Ascending aorta (tissue), 2 donors: ENCODE measurements at places on chromosomes 7 and 10. TPM values are rescaled to one million over a fixed set of nuclear protein-coding genes. Genes with fewer than 3 reads are reported as not detected.

HOXA5 gene
- total RNA-seq, result 22.0 TPM

DNA sequence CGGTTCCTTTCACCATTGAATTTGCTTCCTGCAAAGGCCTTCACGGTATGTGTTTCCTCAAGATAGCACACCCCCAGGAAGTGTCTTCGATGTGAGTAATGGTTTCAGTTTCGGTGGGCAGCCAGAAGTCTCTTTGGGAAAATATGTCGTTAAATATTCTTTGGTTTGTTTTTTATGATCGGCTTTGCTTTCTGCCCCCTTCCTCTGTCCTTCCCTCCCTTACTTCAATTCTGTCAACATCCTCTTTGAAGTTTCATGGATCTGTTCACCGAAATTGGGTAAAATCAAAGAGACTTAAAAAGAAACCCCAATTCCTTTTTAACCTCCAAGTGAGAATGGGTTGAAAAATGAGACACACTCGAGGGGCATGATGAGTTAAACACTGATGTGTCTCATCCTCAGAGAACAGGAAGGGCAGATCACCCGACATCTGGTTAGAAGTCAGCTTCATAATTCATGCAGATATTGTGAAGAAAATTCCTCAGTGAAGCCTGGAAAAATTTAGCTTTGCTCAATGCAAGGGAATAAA, 170.8 kb upstream of the HABP2 start:
- no peak for DNase-seq

DNA sequence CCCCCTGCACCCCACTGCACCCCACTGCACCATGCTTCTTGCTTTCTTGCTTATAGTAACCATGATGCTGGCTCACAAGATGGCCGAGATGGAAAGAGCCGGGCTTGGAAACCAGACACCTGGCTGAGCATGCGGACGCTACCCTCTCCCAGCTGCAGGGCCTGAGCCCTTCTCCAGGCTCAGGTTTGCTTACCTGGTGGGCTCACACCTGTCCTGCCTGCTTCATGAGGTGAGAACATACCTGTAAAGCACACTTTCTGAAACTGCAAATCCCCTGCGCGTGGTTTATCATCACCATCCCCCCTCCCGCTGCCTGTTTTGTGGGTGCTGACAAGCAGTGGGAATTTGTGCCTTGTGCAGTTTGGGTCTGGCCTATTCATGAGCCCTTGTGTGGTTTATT, 302.7 kb downstream of the GLRX3 start:
- no peak for DNase-seq

DNA sequence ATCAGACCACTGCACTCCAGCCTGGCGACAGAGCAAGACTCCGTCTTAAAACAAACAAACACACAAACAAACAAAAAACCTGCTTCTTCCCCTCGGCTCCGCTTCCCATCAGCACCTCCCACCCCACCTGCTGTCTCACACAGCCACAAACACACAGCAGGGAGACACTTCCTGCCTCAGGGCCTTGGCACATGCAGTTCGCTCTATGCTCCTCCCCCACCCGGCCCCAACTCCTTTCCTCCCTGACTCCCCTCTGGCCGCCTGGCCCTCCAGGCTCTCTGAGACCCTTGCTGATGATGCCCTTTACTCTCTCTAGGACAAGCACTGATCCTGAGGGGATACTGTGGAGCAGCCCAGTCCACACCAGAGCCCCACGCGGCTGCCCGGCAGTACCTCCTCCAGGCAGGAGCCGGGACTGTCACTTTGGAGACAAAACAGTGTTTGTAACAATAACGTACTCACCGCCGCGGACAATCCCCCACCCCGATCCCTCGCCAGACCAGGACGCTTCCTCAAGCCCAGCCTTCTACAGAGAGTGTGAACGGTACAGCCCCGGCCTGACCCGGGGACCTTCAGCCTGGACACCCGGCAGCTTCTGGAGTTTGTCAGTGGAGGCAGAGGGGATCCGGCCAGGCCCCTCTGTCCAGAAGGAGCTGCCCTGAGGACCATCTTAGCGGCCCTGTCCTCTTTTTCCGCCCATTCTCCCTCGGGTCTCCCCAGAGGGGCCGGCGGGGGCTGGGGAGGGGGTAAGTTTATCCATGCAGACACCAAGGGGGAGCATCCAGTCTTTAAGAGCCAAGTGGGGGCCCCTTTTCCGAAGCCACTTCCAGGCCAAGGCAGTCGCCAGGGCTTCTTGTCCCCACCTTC, 50.0 kb upstream of the GTF2IRD1 start:
- no peak for DNase-seq

RARRES2 gene
- total RNA-seq, result 144 TPM

- DNase-seq, result no peak
Observed at GRCh38 chr10:11396311-11396955, 215.0 kb downstream of the USP6NL start.

SMKR1 gene
- not detected for total RNA-seq

GRCh38 chr10:10658172-10658785, 359.4 kb upstream of the CELF2 start:
- no peak for DNase-seq

SPDYE5 gene
- total RNA-seq, result not detected

- no peak for DNase-seq
Observed at GRCh38 chr10:4127518-4128315, 342.7 kb upstream of the KLF6 start.

GRCh38 chr10:88928254-88928653, 24.3 kb downstream of the ACTA2 start:
- no peak for DNase-seq

DNA sequence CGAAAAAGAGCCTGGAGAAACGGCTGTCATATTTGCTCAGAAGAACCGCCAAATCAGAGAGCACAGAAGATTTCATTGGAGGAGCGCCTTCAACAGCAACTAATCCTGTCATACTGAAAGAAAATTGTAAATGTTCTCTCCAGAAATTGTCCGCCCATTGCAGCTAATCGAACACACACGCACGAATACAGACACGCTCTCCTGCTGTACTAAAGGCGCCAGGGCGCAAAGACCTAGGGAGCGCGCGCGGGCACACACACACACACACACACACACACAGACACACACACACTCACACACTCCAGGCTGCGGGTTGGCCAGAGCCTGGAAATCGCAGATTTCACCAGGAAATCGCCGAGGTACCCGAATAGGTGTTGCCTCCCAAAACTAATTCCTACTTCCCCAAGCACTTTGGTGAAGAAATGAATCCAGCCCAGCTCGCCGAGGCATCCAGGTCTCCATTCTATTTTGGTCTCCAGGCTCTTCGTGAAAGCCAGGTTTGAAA, at the start of gene CHRM2:
Gene CHRM2 (plus strand): TSS at position 157 of the 505 bp plus-strand sequence. CDS start 146,214 bp downstream, outside the sequence.
- DNase-seq, result no peak

DUSP5 gene
- total RNA-seq, result 26.9 TPM

- DNase-seq, result peak; percentile 93
Observed at GRCh38 chr10:103661198-103661950, 167.9 kb downstream of the NEURL1 start.

GRCh38 chr10:102233997-102234396, 7.3 kb downstream of the PITX3 start:
- no peak for DNase-seq

ADAP1 gene
- total RNA-seq, result 44.5 TPM

DNA sequence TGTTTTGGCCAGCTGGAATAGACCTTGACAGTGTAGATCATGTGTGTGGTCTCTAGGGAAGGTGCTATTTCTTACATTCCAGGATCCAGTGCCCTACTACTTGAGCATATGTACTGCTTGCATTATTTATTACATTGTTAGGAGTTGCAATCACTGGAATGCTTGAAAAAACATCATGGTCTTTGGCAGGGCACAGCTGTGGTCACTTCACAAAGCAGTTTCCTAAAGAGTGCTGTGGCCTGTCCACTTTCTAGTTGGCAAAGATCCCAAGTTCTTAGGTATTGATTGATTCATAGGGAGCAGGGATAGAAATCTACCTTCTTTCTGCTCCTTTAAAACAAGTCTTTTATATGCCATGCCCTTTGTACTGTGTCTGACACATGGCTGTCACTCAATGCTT, 4.6 kb downstream of the C7orf25 start:
- no peak for DNase-seq

SLC16A9 gene
- total RNA-seq, result 2.9 TPM

DNA sequence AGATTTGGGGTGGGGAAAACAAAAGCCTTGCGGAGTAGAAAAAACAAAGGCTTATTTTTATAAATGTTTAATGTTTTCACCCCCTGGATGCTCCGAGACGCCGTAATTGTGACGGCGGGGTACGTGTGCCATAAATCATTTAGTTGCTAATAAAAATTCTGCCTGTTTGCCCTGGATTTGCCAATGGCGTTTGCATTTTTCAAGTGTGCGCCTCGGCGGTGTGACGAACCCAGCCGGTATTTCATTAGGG, 2.5 kb upstream of the TNRC18 start:
- DNase-seq, result no peak

- no peak for DNase-seq
Observed at GRCh38 chr10:44380829-44381600, 3.9 kb downstream of the CXCL12 start.

- no peak for DNase-seq
Observed at GRCh38 chr10:111148025-111148424, 71.2 kb downstream of the ADRA2A start.

- no peak for DNase-seq
Observed at GRCh38 chr7:17186745-17187530, 111.5 kb upstream of the AHR start.

GRCh38 chr10:29728541-29729049, 93.8 kb upstream of the SVIL start:
- DNase-seq, result no peak
